ENCODE measurements at places on chromosomes 5 and 9.

DNA sequence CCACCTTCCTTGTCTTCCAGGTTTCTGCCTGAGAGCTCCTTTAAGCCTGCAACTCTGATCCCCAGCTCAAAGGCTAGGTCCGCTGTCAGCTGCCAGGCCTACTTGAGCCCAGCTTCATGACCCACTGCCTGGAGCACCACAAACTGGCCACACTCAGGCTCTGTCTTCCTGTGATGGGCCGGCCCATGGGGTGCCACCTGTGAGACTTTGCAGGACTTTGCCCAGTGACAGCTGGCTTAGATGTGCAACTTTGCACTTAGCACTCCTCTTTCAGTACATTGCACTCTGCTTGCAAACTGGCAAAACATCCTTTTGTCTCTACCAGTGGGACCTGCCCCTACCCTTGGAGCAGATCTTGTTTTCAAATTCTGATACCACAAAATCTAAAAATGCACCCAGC, 311.5 kb upstream of the PDE4D start:
- DNase-seq = no peak

GRCh38 chr5:76404223-76405211, 1.4 kb downstream of the IQGAP2 start:
- peak; percentile 67 for DNase-seq

GRCh38 chr5:33079548-33079947, 361.2 kb upstream of the TARS1 start:
- no peak for DNase-seq

DNA sequence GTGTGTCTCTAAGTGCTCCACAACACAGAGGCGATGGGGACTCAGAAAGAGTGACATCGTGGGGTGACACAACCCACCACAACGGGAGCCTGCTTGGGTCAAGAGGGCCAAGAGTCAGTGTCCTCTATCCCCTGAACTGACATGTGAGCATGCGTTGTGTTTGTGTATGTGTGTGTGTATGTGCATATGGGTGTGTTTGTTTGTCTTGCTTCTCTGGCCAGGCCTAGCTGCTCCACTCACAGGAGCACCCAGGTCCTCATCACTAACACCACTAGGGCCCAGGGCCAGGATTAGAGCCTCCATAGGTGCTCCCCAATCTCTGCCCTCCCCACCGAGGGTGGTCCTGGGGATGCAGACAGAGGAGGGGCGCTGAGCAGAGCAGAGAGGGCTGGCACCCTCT, 115.0 kb upstream of the CTSV start:
- no peak for DNase-seq

DNA sequence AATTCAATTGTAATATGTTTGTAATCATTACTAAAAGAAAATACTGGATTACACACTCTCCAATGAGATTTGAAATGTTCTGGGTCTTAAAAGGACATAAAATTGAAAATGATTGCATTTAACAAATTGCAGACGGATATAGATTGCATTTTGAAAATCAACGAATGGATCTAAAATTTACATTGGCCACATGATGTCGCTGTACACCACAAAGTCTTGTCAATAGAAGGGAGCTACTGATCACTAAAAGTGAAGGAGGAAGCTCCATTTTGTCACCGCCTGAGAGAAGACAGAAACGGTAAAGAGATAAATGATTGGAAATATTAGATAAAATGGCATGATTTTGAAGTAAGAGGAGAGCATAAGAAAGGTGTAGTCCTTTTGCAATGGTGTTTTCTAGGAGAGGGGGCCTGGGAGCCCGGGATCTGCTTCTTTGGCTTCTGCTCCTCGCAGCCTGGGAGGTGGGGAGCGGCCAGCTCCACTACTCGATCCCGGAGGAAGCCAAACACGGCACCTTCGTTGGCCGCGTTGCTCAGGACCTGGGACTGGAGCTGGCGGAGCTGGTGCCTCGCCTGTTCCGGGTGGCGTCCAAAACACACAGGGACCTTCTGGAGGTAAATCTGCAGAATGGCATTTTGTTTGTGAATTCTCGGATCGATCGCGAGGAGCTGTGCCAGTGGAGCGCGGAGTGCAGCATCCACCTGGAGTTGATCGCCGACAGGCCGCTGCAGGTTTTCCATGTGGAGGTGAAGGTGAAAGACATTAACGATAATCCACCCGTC, at the start of gene PCDHA1:
Gene PCDHA1 (plus strand): TSS at position 236 of the 782 bp plus-strand sequence.
- DNase-seq = no peak

- DNase-seq = no peak
These were observed 194.6 kb downstream of the MEF2C start for GRCh38 chr5:88688156-88688983.

- DNase-seq = no peak
These were observed 499.7 kb downstream of the SLCO4C1 start for GRCh38 chr5:101796427-101796826.
